Muscle of back (tissue), 13 donors: ENCODE measurements at places on chromosomes 7 and 10.
A peak's percentile ranks its signal among the peaks of the same experiment; 100 is the strongest.

- DNase-seq: peak; percentile 71
Observed at GRCh38 chr10:88245974-88246511, 337.1 kb downstream of the RNLS start.

DNA sequence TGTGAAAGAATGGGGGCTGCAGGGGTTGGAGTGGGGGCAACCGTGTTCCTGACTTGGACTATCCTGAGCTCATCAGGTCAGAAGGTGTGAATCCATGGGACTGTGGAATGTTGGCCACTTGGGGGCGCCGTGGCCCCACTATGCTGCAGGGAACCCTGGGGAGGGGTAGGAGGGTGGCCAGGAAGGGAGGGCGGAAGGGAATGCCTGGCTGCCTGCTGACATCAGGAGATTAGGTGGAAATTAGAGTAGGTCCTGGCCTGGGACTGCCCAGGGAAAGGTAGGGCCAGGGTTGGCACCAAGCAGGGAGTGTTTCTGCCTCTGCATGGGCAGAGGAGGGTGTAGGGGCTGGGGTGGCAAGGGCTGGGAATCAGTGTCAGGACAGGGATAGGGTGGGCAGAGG, 65.8 kb upstream of the PRSS58 start:
- peak; percentile 14 for DNase-seq

GRCh38 chr10:127398140-127398970, 150.8 kb upstream of the NPS start:
- no peak for DNase-seq

- no peak for DNase-seq
Observed at GRCh38 chr10:94085766-94086437, 92.2 kb downstream of the PLCE1 start.

DNA sequence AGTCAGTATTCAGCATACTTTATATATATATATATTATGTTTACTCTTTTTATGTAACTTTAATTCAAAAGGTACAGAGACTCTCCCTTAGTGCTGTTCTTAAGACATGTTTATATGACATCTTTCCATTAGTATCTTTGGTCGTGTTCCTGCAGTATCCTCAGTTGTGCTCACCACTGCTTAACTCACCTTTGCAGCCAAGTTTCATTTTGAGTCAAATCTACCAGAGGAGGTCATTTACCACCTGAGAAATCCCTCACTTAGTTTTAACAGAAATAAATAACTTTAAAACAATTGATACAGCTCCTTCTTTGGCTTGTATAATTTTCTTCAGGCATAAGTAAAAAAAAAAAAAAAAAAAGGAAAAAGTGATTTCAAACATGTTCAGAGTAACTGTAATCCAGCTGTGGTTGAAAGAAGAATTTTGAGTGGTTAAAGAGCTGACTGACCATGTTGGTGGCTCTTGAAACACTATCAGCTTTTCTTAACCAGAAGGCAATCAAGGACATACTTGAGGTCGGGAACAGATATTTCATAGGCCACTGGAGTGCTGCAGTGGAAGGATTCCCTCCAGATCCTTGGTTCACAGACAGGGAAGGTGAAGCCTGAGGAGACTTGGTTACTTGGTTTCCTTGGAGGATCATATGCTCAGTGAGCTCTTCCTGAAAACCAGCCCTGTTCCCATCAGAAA, 116.8 kb downstream of the AUTS2 start:
- DNase-seq: no peak

GRCh38 chr7:130956417-130957136, 222.6 kb upstream of the KLF14 start:
- DNase-seq: no peak

DNA sequence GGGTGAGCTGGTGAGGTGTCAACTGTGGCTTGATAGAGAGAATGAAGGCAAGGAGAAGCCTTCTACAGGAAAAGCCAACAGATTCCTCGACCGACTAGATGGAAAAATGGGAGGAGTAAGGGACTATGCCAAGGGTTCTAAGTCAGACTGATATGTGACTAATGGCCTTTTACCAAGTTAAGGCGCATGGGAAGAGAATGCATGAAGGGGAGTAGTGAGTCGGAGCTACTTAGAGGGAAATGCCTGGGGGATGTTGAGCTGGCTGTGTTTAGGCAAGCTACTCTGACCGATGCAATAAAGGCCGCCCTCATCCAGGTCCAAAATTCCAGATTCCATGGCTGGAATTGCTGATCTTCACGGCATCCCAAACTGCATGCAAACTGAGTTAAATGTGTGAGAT, 48.2 kb downstream of the APBB1IP start:
- peak; percentile 84 for DNase-seq

DNA sequence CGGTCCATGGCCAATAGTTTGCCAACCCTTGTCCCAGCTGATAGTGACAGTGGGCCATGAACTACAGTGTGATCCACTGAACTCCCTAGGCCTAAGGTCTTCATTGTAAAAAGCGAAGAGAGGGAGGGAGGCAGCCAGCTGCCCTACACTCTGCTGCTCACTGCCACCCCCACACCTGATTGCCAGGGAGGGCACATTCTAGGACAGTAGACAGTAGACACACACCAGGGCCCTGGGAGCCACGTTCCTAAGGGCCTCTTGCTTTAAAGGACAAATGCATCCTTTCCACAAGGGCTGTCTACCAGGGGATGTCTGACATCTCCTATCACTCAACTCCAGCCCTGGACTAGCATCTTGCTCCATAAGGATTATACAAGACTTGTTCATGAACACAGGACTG, 122.2 kb downstream of the DLG5 start:
- no peak for DNase-seq

- peak; percentile 88 for DNase-seq
Observed at GRCh38 chr10:21526188-21526859, 842 bp upstream of the SKIDA1 start.

GRCh38 chr10:23408330-23408976, 30.4 kb upstream of the OTUD1 start:
- DNase-seq: no peak

DNA sequence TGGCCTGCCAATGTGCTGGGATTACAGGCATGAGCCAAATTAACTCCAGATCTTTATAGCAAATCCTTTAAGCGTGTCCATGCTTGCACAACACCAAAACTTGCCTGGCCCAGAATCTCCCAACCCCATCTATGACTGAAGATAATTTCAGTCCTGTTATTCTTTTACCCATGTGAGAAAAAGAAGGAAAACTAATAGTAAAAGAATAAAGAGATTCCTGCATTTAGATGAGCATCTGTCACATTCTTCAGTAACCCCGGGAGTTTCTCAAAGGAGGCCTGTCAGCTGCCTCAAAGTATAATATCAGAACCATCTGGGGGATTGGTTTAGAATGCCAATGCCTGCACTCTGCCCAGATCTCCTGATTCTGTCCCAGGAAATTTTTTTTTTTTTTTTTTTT, 158.1 kb upstream of the KMT2E start:
- DNase-seq: no peak

- no peak for DNase-seq
Observed at GRCh38 chr7:121401896-121402295, 5.8 kb upstream of the FAM3C start.

GRCh38 chr7:131595699-131596098, 39.3 kb upstream of the PODXL start:
- DNase-seq: no peak

GRCh38 chr7:34315032-34315431, 343.0 kb upstream of the NPSR1 start:
- peak; percentile 88 for DNase-seq

GRCh38 chr7:38211940-38212339, 33.9 kb downstream of the STARD3NL start:
- peak; percentile 76 for DNase-seq

GRCh38 chr7:117091721-117092120, 138.4 kb downstream of the ST7 start:
- DNase-seq: no peak

DNA sequence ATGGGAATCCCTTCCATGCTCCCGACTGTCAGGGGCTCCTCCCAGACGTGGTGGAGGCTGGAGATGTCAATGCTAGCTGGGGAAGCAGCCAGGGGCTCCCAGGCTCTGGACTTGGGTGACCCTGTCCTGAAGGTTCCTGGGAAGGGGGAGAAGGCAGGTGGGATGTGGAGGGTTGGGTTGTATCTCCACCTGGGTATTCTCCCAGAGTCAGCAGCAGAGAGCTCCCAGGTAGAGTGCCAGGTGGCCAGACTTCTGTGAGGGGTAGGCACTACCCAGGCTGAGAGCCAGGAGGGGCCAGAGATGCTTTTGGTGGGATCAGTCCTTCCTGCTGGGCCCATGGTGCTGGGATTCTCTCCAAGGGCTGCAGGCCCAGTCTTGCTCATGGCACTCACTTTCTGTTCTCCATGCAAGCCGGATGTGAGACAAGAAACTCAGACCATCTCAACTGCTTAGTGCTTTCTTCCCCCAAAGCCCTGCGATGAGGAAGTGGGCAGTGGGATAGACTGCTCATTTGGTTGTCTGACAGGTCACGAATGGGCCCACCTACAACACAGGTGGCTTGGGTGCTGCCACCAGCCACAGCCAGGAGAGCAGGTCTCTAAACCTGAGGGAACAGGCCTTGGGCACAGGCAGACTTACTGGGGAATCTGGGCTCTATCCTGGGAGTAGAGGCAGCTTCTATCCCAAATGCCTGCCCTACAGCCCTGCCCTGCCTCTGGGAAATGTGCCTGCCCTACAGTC, 52.5 kb upstream of the CAMK2B start:
- no peak for DNase-seq

DNA sequence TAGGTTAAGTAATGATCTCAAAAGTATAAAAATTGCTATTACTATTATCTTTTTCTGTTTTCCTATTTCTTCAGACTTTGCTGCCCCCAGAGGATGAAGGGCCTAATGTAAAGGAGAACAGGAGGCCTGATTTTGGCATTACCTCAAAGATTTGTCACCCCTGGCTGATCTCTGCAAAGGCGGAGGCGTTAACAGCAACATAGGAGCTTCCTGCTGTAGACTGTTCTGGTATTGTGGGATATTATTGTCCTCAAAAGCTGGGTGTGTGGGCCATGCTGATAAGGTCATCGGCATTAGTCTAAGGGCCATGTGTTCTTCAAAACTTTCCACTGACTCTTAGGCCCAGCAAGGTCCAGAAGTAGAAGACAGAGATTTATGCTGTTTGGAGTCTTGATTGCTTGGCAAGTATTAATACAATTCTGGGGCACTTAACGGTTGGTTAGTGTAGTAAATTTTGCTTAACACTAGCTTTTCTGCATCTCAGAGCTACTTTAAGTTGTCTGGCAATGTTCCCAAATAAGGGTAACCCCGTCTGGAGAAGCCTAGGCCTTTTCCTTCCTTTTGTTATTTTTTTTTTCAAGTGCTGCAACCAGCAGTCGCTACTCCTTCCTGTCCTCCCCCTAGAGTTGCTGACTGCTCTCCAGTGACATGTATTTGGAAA, 14.0 kb upstream of the ENTPD1 start:
- DNase-seq: peak; percentile 61

DNA sequence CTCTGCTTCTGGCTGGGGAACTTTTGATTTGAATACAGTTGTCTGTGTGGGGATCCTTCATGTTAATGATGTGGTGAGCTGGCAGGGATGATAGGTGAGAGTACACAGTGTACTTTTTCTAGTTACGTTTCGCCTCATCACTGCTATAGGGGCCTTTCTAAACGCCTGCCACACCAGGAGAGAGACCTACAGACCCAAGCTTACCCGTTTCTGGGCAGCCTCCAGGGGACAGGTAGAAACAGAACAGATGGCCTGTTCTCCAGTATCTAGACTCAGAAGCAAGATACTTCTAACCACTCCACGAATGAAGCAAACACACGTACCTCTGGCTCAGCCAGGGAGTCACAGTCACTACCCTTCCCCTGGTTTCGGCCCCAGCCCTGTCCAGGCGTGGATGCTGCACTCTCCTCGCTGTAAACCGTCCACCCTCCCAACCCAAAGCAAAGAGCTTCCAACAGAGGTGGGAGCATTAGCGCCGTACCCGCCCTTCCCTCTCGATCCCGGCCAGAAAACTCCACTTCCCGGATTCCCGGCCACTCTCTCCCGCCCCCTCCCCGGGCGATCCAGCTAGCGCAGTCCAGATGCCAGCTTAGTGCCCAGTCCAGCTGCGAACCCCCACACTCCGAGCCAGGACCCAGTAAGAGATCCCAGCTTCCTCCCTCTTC, 1.2 kb downstream of the CCDC6 start:
- peak; percentile 66 for DNase-seq

DNA sequence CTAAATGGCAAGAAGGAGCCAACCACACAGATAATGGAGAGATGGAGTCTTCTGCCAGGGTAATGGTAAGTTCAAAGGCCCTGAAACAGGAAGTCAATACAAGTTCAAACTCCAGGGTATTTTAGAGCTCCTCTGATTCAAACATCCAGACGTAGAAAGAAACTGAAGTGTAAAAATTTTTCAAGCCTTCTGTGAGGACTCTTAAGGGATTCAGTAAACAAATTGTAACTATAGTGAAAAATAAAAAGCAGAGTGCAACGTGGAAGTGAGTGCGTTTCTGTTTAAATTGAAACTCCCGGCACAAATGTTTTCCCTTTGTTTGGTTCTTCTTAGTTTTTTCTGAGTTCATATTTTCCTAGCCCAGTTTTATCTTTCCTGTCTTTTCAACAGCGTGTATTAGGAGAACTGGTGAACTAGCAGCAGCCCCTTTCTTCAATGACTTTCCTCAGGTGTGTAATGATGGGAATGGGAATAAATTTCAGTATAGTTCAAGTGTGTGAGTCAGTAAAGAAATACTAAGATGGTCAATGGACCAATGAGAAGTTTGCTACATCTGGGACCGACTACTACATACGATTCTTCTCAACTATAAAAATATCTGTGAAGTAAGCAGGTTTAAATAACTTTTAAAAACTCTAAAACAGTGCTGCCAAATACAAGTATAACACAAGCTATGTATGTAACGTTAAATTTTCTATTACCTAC, 298.9 kb downstream of the CSTF2T start:
- no peak for DNase-seq

- DNase-seq: no peak
Observed at GRCh38 chr10:49327036-49327813, 28.3 kb downstream of the C10orf71 start.

DNA sequence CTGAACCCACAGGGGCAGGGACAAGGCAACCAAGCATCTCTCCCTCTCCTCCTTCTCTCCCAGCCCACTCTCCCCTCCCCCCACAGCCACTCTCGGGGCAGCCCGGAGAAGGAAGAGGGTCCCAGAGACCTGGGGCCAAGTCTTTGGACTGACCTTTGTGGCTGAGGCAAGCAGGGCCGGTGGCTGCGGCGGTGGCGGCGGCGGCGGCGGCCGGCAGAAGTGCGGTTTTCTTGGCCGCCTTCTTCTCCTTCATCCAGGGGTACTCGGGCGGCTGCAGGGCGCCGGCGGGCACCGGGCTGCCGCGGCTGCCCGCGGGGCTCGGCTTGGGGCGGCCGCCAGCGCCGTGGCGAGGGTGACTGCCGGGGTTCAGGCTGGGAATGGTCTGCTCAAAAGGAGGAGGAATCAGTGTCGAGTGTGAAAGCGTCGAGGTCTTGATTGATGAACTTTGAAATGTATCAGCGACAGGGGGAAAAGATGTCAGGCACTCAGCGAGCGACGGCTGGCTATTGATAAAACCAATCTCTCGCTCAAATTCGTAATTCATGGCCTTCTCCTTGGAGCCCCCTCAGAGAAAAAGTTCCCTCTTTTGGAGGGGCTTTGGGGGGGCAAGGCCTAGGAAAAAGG, 414 bp downstream of the HOXA2 start:
- DNase-seq: no peak

DNA sequence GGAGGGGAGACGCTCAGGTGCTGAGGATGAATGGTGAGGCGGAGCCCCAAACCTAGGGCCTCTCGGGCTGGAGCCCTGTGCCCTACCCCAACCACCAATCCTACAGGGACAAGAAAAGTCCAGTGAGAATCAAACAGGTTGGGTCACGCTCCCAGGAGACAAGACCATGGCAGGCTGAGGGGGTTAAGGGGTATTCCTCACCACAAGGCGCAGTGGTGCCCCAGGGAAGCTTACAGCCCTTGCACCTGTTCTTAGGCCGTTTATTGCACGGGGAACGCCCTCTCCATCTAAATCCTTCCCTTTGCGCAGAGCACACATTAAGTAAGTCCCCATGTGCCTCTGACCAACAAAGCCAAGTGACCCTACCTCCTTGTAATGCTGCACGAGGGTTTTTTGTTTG, 3.5 kb downstream of the FZD9 start:
- no peak for DNase-seq
